ENCODE measurements at places on chromosomes 4 and X.

GRCh38 chrX:69207216-69207615, 42.0 kb upstream of the PJA1 start:
- DNase-seq, result no peak

DNA sequence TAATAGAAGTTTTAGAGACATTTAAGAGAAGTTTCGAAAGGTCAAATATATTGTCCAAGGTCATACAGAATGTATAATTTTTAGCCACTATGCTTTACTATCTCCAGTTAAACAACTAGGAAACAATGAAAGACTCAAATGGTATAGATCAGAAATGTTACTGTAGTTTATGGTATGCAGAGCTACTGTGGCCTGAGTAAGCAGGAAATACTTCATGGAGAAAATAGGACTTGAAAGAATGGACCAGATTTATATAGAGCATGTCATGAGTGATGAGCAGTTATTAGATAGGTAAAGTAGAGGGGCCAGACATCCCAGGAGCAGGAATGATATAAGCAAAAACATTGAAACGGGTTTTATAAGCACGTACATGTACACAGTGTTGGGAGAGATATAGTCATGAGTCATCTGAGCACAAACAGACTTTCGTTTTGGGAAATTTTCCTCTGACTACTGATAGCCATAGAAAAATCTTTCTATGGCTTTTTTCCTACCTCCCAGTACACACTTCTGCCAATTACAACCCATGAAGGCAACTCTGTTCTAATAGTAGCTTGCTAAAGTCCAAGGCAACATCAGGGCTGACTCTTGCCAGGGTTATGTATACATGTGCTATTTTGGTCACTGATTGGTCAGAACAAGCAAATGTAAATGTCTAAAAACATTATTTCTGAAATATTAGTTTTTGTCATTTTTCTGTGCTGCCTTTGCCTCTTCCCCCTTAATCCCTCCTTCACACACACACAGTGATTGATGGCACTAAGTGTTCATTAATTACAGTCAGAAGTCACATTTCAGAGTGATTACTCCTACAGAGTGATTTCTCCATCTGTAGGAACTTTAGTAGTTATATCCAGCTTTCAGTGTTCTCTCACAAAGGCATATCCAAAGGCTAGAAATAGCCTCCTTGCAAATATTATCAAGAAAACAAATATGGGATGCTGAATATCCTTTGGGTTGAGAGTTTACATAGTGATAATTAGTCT, 198.7 kb downstream of the ENOX2 start:
- DNase-seq, result no peak

GRCh38 chr4:42357325-42357724, 40.0 kb upstream of the SHISA3 start:
- no peak for DNase-seq

- DNase-seq, result no peak
Measured at GRCh38 chr4:186957952-186958555, 234.4 kb upstream of the FAT1 start.

DNA sequence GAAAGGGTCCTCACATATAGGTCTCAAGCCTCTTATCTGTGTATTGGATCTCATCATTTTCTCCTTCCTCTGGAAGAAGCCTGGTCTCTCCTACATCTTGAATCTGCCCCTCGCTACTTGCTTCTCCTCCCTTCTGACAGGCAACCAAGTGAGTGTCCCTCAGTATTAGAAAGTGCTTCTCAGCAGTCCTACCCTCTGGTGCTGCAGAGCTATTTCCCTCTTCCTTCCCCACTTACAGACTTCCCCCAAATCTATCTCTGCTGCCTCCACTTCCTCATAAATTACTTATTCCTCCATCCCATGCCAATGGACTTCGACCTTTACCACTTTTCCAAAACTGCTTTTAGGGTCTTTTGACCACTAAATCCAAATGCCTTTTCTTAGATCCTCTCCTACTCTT, 129.1 kb upstream of the NAP1L5 start:
- no peak for DNase-seq
